AG09319 (cell line): ENCODE measurements at places on chromosomes 11 and 22.

DNA sequence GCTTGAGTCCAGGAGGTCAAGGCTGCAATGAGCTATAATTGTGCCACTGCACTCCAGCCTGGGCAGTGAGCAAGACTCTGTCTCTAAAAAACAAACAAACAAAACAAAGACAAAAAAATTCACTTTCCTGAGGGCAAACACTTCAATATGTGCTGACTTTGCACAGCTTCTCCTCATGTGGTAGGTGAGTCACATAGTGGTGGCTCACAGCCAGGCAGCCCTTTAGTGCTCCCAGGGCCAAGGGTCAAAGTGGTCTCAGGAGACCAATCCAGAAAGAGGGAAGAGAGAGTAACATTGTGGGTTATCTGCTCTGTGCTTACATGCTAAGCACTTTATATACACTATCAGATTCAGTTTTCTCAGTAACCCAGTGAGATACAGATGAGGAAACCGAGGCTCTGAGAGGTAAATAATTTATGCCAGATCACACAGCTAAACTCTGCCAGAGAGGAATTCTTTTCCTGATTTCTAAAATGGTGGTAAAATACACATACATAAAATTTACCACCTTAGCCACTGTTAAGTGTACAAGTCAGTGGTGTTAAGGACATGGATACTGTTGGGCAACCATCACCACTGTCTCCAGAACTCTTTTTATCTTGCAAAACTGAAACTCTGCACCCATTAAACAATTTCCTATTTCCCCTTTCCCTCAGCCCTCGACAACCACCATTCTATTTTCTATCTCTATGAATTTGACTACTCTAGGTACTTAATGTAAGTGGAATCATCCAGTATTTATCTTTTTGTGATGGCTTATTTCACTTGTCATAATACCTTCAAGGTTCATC lies 231.7 kb upstream of the NARS2 start:
- DNase-seq: no peak

DNA sequence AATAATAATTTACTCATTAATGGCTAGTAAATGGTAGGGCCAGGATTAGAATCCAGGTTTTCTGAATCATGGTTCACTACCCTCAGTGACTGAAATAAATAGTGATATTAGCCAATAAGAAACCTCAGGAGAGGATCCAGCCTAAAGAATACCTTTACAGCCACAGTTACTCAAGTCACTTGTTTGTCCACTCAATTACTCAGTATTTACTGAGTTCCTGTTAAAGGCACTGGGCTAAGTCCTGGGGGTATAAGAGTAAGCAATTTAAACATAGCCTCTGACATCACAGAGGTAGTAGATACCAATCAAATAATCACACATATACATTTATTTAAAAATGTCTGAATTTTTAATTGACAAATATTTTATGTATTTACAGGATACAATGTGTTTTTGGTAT lies 56.8 kb upstream of the GAB2 start:
- no peak for DNase-seq

DNA sequence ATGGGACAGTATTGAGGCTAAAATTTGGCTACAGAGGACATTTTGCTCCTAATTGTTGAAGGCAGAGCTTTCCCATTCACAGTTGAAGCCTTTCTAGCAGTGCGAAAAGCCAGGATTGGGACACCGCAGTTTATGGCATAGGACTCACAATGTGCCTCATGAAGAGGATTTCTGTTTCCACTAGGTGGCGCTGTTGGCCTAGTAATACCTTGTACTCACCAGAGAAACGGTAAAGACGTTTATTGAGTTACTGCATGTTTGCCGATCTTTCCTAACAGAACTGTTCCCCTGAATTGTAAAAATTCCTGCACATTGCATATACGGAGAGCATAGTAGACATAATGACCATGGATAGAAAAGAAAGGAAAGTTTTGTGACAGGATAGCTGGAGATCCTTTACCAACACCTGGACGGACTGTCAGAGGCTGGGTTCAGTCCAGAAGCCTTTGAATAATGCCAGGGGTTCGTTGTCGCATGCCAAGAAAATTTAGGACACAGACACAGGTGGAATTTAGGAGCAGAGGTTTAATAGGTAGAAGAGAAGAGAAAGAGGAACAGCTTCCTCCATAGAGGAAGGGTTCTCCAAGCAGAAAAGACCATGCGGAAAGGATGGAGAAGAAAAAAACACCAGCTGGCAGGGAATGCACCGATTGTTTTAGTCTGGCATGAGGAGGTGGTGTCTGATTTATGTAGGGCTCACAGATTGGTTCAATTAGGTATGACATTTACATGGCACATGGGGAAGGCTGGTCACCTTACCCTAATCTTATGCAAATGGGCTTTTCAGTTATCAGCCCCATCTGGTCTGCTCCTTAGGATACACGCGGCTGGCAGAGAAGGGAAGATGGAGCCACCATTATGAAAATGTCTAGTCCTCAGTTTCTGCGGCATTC lies 10.8 kb upstream of the OR51D1 start:
- DNase-seq: peak; percentile 23

DNA sequence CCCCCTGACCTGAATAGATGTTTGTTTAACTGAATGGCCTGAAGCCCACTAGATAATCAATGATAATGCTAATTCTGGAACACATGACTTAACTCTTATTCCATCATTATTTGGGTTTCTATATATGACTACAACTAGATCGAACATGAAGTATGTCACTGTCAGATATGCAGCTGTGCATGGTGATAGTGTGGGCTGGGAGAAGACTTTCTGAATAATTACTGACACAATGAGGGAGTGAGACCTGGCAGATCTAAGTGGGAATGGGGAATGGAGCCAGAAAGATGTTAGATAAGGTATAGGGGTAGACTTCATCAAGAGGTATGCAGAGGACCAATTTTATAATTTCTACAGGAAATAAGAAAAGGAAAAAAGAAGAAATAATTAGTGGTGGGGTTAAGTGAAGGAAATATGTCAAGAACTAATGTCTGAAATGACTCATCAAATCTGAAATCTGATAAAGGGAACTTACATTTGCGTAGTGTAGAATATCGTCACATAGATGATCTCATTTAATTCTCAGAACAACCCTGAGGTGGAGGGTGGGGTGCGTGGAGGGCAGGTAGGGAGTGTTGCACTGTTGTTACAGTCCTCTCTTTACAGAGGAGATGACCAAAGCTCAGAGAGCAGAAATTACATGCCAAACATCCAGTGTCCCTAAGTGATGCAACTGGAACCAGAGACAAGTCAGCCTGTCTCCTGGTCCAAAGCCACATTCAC lies 68.2 kb upstream of the EED start:
- DNase-seq: no peak

DNA sequence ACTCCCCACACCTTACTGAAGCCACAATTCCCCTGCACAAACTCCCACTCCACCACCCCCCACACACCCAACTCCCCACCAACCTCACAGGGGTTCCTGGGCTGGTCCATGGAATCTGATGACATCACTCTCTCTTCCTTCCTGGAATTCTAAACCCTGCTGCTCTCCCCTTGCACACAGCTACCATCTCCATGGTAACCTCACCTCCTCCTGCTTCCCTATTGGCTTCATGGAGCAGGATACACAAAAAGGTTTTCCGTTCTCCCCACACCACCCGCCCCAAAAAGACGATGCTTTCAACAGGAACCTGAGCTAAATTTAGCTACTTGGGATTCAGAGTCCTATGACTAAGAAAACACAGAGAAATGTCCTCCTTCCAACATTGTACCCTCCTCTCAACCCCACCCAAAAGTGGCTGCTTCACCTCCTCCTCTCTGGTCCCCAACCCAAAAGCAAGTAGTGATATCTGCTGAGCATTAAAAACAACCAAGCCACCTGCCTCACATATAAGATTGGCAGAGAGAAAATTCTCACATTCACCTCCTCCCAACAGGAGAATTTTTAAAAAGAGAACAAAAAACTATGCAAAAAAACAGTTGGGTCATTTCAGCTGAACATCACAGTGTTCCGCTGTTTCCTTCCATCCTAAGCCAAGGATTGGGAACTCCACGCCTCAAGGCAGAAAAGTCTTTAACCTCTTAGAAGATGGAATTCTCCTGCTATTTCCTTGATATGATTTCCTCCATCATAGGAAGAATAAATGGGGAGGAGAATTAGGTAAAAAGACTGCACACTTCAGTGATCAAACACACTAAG lies 66.9 kb downstream of the RBFOX2 start:
- DNase-seq: peak; percentile 51

DNA sequence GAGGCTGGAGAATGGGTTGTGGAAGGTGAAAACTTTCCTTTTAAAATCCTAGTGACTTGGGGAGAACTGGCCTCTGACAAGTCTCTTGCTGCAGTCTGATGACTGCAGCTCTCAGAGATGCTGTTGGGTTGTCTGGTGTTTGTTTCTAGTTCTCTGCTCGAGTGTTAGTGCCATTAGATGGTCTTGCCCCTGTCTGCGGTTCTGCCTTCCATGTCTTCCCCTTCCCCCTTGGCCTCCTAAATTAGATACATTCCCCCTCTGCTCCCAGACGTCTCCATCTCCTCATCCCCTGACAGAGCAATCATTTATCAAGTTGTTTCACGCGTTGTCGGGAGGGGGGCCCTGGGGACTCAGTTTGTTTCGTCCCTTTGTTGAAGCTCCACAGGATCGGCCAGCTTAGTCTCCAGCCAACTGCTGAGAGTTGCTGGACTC lies 67.7 kb downstream of the CECR2 start:
- DNase-seq: no peak
